Dermis microvascular lymphatic vessel endothelial cell (primary cell): ENCODE measurements at places on chromosomes 13 and 19.

DNA sequence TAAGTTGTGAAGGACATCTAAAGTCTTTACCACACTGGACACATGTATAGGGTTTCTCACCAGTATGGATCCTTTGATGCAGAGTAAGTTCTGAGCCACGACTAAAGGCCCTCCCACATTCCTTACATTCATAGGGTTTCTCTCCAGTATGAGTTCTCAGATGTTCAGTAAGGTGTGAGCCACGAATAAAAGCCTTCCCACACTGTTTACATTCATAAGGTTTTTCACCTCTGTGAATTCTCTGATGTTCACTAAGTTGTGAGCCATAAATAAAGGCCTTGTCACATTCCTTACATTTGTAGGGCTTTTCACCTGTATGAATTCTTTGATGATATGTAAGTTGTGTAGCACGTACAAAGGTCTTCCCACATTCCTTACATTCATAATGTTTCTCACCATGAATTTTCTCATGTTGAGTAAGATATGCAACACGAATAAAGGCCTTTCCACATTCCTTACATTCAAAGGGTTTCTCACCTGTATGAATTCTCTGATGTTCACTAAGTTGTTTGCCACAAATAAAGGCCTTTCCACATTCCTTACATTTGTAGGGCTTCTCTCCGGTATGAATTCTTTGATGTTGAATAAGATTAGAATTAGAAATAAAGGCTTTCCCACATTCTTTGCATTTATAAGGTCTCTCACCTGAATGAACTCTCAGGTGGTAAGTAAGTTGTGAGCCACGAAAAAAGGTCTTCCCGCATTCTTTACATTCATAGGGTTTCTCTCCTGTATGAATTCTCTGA lies 29.8 kb downstream of the ZNF571 start:
- no peak for DNase-seq

GRCh38 chr19:3272401-3272931 lies 48.0 kb downstream of the CELF5 start:
- DNase-seq, result no peak

GRCh38 chr19:11482384-11483050 lies 1.7 kb upstream of the ELAVL3 start:
- DNase-seq, result peak; percentile 85

GRCh38 chr19:18416778-18417249 lies 2.4 kb upstream of the SSBP4 start:
- peak; percentile 91 for DNase-seq

DNA sequence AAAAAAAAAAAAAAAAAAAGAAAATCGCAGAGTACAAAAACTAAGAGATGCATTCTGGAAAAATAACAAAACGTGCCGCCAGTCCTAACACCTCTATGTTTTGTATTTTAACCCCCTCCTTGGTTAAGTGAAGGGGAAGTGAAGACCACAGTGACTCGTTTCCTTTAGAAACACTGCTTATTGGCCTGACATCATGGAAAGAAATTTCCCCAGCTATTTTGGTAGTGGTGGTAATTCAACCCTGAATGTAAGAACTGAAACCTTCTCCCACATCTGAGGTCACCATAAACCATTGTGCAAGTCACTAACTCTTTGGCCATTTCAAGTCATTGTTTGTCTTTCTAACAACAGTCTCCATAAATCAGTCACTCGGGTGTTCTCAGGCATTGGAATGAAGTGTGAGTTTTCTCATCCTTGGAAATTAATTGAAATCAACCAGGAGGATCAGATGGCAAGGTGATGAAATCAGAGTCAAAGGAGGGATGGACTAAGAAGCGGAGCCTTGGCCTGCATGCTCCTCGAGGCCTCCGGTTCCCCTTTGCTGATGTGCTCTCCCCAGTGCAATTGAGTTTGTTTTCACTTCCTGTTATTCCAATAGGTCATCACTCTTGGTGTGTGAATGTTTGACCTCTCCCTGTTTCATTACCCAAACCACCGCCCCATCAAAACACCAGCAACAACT lies 443.9 kb downstream of the FGF9 start:
- no peak for DNase-seq

- no peak for DNase-seq
Observed at GRCh38 chr13:105979131-105980011, 556.1 kb downstream of the EFNB2 start.
